ENCODE measurements at places on chromosomes 12 and 14.

- H3K27me3 ChIP-seq: peaks cover 14% of the 10 kb centered on the region
- H3K4me3 ChIP-seq: no peak overlapping the region
- no peak overlapping the region for H3K27ac ChIP-seq
These were observed 7.8 kb upstream of the SERPINA9 start for GRCh38 chr14:94483729-94484275.

DNA sequence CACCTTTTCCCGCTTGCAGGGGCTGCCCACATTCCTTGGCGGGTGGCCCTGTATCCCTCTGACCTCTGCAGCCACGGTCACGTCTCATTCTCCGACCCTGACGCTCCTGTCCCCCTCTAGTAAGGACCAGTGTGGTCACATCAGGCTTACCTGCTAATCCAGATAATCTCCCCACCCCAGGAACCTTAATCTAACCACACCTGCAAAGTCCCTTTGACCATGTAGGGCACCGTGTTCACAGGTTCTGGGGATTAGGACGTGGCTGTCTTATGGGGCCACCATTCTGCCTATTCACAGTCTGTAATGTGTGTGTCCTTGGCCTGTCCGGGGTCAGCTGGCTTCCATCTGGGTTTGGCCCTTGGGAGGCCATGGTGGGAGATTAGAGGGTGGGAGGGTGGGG is 368.9 kb downstream of the AACS start:
- DNase-seq: no peak
- no peak overlapping the region for H3K4me3 ChIP-seq
- no peaks in the 10 kb centered on the region for H3K27me3 ChIP-seq
- no peak overlapping the region for H3K27ac ChIP-seq
- H3K36me3 ChIP-seq: no peaks in the 10 kb centered on the region

- no peak within 1 kb of the TSS for H3K27ac ChIP-seq
- H3K4me3 ChIP-seq: peak within 1 kb of the TSS; percentile 85
- H3K27me3 ChIP-seq: no peaks in the 10 kb centered on the region
These were observed at the start of gene INF2 for GRCh38 chr14:104689109-104689880. Gene INF2, plus strand, starts transcription at chr14:104689618. Its CDS starts 11,748 bp downstream, at chr14:104701366.

- H3K27ac ChIP-seq: peak overlapping the region; percentile 96
- peaks cover 33% of the 10 kb centered on the region for H3K4me1 ChIP-seq
- H3K27me3 ChIP-seq: peaks cover 5% of the 10 kb centered on the region
- H3K4me3 ChIP-seq: peak overlapping the region; percentile 83
- peak; percentile 75 for DNase-seq
- H3K36me3 ChIP-seq: peaks cover 22% of the 10 kb centered on the region
These were observed 1.7 kb upstream of the DUSP6 start for GRCh38 chr12:89353823-89354611.

- DNase-seq: no peak
- H3K4me3 ChIP-seq: no peak overlapping the region
- peaks cover 6% of the 10 kb centered on the region for H3K4me1 ChIP-seq
These were observed 667.6 kb upstream of the TBX3 start for GRCh38 chr12:115351514-115352077.

- H3K27ac ChIP-seq: no peak overlapping the region
- no peaks in the 10 kb centered on the region for H3K4me1 ChIP-seq
- H3K27me3 ChIP-seq: no peaks in the 10 kb centered on the region
- no peak for DNase-seq
- H3K4me3 ChIP-seq: no peak overlapping the region
These were observed 35.1 kb downstream of the CCDC85C start for GRCh38 chr14:99568567-99569560.

- no peak overlapping the region for H3K4me3 ChIP-seq
- H3K36me3 ChIP-seq: peaks cover 39% of the 10 kb centered on the region
- peaks cover 49% of the 10 kb centered on the region for H3K4me1 ChIP-seq
These were observed 648 bp downstream of the CHD4 start for GRCh38 chr12:6606331-6607131.

DNA sequence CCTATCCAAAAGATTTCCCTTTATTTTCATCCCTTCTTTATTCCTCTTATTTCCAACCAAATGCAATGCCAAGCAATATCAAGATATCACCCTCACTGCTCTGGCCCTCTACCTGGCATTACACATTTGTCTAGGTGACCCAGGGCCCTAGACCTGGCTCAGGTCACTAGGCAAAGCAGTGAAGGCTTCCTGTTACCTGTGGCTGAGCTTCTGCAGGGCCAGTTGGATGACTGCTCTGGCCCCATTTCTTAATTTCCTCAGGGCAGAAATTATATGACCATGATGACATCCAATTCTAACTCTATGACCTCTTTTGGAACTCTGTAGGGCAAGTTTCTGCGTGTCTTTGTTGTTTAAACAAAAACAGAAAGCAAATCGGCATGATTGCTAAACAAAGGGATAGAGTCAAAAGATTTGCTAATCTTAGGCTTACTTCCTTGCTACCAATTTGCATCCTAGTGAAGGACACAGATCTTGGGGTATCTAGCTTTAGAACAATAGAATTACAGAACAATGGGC is 7.4 kb upstream of the CCDC198 start:
- no peak overlapping the region for H3K4me3 ChIP-seq
- DNase-seq: no peak
- H3K27me3 ChIP-seq: peaks cover 4% of the 10 kb centered on the region
- no peaks in the 10 kb centered on the region for H3K36me3 ChIP-seq

DNA sequence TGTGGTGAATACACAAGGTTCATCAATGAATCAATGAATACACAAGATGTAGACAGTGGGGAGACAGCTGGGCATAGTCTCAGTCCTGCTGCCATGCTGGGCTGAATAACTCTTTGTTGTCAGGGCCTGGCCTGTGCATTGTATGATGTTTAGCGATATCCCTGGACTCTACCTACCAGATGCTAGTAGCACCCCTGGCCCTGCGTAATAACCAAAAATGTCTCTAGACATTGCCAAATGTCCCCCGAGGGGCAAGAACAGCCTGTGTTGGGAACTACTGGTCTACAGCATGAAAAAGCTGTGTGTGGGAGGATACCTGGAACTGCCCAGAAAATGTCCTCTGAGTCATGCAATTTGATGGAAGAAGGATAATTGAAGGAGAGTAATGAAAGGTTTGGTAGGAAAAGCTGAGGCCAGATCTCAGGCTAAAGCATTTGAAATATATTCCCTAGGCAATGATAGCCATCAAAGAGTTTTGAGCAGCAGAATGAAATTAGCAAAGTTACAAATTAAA is 128.2 kb downstream of the TMEM30B start:
- H3K27ac ChIP-seq: no peak overlapping the region
- no peaks in the 10 kb centered on the region for H3K4me1 ChIP-seq
- no peak for DNase-seq
- H3K27me3 ChIP-seq: no peaks in the 10 kb centered on the region

- H3K27ac ChIP-seq: no peak overlapping the region
- no peaks in the 10 kb centered on the region for H3K4me1 ChIP-seq
- peaks cover 7% of the 10 kb centered on the region for H3K27me3 ChIP-seq
- DNase-seq: no peak
- no peaks in the 10 kb centered on the region for H3K36me3 ChIP-seq
- H3K4me3 ChIP-seq: no peak overlapping the region
These were observed 92.5 kb downstream of the IPO8 start for GRCh38 chr12:30603129-30603528.

DNA sequence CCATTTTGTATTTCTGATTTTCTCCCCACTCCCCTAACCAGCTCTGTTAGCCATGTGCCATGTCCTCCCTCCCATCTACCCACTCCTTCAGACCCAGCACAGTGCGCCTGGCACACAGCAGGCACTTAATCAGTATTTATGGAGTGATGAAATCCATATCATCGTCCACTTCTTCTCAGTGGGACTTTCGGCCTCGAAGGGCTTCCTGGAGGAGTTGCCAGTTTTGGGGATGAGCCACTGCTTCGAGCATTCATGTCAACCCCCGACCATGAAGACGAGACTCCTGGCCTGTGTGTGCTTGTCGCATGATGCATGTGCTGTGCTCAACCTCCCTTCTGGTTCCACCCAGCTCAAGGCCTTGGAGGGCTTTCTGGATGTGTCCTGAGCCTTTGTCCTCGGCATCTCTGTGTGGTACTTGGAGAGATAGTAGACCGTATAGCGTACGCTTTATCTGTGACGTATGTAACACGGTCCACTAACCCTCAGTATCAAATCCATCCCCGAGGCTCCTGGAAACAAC is 119.5 kb upstream of the RTL1 start:
- peaks cover 4% of the 10 kb centered on the region for H3K27me3 ChIP-seq
- H3K4me3 ChIP-seq: no peak overlapping the region
- no peaks in the 10 kb centered on the region for H3K4me1 ChIP-seq
- no peak overlapping the region for H3K27ac ChIP-seq

DNA sequence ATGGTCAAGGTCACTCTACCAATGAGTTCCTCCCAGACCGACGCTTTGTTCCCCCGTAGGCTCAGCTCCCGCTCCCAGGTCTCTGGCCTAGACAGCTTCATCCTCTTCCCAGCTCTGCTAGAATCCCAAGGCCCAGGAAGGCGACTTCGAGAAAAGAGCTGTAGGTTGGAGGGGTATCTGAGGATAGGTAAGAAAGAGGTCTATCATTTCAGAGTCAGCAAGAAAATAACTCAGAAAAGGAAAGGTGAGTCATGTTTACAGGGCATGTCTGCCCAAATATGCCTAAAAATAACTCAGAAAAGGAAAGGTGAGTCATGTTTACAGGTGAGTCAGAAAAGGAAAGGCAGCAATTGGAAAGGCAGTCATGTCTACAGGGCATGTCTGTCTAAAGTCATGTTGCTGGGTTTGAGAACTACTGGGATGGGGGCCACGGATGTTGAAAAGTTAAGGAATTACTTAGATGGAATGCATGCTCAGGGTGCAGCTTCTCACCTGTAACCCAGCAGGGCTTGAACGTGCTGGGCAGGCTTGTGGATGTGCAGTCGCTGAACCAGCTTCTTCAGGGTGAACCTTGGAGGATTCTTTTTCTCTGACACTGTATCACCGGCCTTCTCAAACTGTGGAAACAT is 12.2 kb downstream of the TEP1 start:
- peaks cover 57% of the 10 kb centered on the region for H3K36me3 ChIP-seq
- peaks cover 30% of the 10 kb centered on the region for H3K4me1 ChIP-seq
- H3K27me3 ChIP-seq: no peaks in the 10 kb centered on the region
- peak overlapping the region; percentile 53 for H3K4me3 ChIP-seq
- no peak for DNase-seq

DNA sequence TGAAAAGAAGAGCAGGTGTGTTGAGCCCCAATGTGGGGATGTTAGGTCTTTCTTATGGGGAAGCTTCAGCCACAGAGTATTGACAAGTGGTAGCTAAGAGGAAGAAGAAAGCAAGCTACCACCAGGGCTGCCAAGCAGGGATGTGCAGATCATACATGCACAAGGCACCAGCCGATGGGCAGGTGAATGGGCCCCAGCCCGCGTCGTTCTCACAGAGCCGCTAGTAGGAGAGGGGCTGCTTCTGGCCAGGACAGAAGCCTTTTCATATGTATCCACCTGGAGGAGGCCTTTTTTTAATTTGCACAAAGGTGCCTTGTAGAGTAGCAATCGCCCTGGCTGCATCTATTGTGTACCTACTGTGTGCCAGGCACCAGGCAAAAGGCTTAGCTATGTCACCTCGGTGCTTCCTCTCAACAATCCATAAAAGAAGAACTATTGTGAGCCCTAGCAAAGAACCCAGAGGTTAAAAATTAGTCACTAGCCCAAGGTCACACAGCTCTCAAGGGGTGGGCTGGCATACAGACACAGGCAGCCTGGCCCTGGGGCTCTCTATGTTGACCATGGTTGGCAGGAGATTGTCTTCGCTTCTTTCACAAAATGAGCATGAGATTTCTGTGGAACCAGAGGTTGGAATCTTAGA is 8.2 kb downstream of the NUAK1 start:
- peaks cover 13% of the 10 kb centered on the region for H3K27me3 ChIP-seq
- H3K27ac ChIP-seq: no peak overlapping the region

GRCh38 chr14:95257521-95257920 is 62.2 kb downstream of the CLMN start:
- H3K27ac ChIP-seq: no peak overlapping the region
- no peaks in the 10 kb centered on the region for H3K36me3 ChIP-seq
- no peaks in the 10 kb centered on the region for H3K27me3 ChIP-seq
- no peak for DNase-seq

- no peak overlapping the region for H3K4me3 ChIP-seq
- H3K27me3 ChIP-seq: peaks cover 7% of the 10 kb centered on the region
- DNase-seq: no peak
- H3K36me3 ChIP-seq: no peaks in the 10 kb centered on the region
- H3K4me1 ChIP-seq: no peaks in the 10 kb centered on the region
These were observed 371.8 kb downstream of the BCL11B start for GRCh38 chr14:98900236-98900635.

DNA sequence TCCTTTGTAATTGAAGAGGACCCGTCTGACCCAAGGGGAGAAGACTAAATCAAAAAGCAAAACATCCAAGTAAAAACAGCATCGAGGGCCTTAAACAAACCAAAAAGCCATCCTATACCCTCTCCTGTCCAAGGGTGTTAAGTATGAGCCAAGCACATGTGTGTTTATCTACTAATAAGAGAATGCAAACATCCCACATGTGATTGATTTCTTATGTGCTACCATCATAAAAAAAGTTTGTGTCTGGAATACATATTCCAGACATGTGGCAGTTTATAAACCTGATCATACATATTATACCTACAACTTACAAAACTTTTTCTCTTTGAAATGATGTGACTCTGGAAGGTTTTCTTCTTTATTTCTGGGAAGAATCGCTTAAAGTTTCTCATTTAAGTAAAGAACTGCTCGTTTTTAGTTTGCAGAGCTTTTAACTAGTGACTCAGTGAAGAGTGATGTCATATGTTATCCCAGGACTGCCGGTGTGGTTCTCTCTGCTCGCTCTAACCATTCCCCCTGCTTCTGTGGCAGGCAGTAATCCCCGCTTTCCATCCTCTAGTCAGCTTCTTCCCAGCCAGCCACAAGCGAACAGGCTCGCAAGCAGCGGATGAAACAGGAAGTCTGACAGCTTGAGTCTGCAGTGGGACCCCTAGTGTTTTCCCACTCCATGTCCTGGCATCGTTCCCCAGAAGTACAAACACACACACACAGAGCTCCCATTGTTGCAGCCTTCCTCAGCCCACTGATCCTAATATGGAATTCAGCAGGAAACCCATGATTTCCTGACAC is 431 bp upstream of the RHOJ start:
- H3K36me3 ChIP-seq: no peaks in the 10 kb centered on the region
- DNase-seq: no peak
- peaks cover 7% of the 10 kb centered on the region for H3K27me3 ChIP-seq
- no peak overlapping the region for H3K27ac ChIP-seq
- H3K4me3 ChIP-seq: no peak overlapping the region

All from activated T-helper 1 cell treated with anti-CD3 and anti-CD28 coated beads, Interleukin-12 subunit alpha, Interleukin-12 subunit beta, Interleukin-2, Interleukin-4 antibody, amounts not matched to agents 30 ng/mL and 10 ng/mL and 1 ng/mL, durations not matched to agents 14 hours and 24 hours and 36 hours (primary cell).